ENCODE measurements at places on chromosomes 7 and 10.

- DNase-seq = no peak
These were observed 986 bp downstream of the NRP1 start for GRCh38 chr10:33333260-33334101.

GRCh38 chr10:133475821-133476640, 22.3 kb downstream of the SCART1 start:
- no peak for DNase-seq

GRCh38 chr10:103572347-103573204, 79.1 kb downstream of the NEURL1 start:
- no peak for DNase-seq

GRCh38 chr10:88091490-88092061, 228.2 kb downstream of the PTEN start:
- peak; percentile 66 for DNase-seq

GRCh38 chr7:36474283-36475010, 84.8 kb downstream of the ANLN start:
- no peak for DNase-seq

DNA sequence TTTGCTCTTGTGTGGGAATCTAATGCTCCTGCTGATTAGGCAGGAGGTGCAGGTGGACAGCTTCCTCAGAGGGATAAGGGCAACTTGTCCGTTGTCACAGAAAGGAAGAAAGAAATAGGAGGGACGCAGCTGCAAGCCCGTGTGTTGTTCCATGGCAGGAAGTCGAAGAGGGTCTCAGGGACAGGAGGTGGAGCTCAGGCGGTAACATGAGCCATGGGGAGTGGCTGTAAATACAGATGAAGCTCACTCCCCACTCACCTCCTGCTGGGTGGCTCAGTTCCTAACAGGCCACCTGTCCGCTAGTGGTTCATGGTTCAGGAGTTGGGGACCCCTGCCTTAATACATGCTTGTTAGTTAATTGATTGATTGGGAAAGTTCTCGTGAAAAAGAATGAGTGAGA, 101.7 kb upstream of the SFMBT2 start:
- DNase-seq = no peak

- DNase-seq = no peak
These were observed 1.8 kb downstream of the SNCG start for GRCh38 chr10:86960003-86960862.

DNA sequence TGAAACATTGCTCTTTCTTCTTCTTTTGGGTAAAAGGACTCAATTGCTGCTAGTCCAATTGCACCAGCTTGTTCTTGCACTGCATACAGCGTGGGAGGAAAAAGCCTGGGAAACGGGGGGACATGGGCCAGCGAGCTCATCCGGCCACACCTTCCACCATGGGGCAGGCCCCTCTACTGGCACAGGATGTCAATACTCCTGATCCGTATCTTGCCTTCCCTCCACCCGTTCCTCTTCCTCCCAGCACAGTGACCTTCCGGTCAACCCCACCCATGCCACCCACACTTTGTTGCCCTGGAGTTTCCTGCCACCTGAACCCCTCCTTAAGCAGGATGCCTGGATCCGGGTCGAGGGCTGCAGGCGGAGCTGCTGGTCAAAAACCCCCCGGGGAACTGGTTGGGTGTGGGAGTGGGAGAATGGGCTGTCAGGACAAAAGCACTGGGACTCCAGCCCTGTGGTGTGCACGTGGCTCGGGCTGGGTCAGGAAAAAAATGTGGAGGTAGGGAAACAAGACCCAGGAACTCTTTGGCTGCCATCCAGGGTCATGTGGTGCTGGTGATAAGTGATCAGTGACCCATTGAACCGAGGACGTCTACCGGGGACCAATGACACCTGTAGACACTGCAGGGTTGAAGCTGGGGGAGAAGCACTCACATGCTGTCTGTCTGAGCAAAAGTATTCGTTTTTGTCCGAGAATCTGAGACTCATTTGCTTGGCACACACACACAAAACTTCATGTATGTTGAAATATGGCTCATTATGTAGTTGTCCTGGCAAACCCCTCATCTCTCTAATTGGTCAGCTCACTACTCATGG, 8.1 kb downstream of the IL2RA start:
- DNase-seq = no peak

- DNase-seq = no peak
These were observed 51.7 kb upstream of the LEP start for GRCh38 chr7:128189231-128189930.

DNA sequence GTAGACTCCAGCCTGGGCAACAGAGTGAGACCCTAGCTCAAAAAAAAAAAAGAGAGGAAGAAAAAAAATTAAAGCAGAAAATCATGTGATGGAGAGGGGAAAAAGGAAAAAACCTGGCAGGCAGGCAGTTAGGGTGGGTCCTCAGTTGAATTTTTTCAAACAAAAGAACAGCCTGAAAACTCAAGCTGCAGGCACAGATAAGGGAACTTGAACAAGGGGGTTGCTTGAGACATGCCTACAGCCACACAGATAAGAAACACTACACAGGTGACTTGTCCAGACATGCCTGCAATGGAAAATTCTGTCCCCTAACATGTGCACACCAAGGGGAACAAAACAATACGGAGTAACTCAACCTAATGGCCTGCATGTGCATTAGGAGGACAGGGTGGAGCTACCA, 19.2 kb downstream of the VIM start:
- no peak for DNase-seq

GRCh38 chr10:77614778-77615625, 22.6 kb downstream of the KCNMA1 start:
- DNase-seq = no peak

DNA sequence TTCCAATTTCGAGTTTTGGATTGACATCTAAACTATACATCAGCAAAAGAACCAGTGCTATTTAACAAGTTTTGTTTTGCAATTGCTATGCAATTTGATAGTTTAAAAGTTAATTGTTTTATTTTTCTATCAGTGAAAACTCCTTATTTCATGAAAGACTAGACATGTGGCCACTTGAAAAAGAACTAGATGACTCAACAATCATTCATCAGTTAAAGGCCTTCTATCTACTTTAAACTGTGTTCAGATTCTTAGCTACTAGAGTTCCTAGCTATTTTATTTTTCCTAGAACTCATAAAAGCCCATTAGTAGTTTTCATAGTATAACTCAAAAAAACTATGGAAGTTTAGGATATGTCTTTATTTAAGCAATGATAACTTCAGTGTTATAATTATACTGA, 104.6 kb upstream of the LSM8 start:
- no peak for DNase-seq

DNA sequence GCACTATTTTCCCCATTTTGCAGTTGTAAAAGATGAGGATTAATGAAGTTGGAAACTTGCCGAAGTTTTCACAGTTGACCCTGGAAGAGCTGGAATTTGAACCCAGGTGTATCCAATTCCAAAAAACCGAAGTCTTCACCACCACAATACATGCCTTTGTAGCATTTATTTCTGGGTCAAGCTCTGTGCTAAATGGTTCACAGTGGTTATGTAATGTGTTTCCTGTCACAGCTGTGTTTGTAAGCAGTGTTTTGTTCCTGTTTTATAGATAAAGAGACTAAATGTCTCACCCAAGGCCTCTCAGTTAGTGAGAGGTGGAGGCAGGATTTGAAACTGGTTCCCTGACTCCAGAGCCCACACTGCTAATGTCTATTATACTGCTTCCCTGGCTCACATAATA, 17.6 kb downstream of the SFTPA2 start:
- no peak for DNase-seq

DNA sequence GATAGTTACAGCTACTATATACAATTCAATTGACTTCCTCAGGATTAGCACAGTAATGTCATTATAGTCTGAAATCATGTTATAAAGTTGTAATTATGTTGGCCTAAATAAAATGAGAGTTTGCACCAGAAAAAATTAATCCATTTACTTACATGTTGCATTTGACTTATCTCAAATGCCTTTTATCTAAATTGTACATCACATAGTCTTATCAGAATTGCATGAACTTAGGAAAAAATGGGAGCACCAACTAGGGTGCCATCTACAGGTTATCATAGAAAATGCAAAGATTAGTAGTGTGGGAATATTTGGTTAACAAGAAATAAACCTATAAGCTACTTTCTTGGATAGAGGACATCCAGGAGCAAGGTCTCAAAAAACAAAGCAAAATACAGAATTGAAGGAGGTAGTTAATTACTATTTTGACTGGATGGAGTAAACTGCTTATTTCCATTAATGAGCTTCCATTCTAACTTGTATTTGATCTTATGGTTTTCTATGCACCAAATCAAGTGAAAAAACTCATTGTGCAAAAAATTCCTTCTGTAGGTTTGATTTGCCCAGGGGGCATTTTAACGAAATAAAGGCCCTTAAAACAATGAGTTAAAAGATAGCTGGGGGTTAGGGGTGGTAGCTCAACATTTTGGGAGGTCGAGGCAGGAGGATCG, 60.0 kb upstream of the ORC5 start:
- DNase-seq = no peak

DNA sequence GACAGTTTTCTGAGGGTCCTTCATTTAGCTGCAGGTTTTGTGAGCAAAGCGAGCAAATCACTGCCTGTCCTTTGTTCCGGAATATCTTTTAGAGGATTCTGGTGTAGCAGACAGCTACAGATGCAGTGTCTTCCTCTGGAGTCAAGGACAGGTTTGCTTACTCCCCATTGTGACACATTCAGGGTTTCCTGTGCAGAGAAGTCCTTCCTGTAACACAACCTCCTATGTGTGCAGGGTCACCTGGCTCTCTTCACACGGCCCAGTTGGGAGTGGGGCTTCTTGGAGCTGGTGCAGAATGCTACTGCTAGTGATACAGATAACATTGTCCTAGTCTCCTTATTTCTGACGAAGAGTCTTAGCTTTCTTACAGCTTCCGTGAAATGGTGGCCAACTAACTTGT, 47.9 kb downstream of the RBM33 start:
- DNase-seq = no peak
